ENCODE measurements at places on chromosomes 6 and 20. TPM values are rescaled to one million over a fixed set of nuclear protein-coding genes. Genes with fewer than 3 reads are reported as not detected.

Gene CFAP206
- 0.05 TPM for total RNA-seq

Gene DLK2
- 1.5 TPM for total RNA-seq

Gene EMILIN3
- 1.5 TPM for total RNA-seq

Gene SSTR4
- total RNA-seq = not detected

Gene SLC4A11
- 0.14 TPM for total RNA-seq

Gene MUC21
- total RNA-seq = under 0.01 TPM

Gene ETV7
- 4.4 TPM for total RNA-seq

Gene PAK5
- total RNA-seq = 0.19 TPM

Gene PLA2G7
- total RNA-seq = 9.3 TPM

Gene SAMD5
- total RNA-seq = 0.42 TPM

Gene SDCBP2
- total RNA-seq = 2.1 TPM

Gene PDYN
- total RNA-seq = 0.33 TPM

Gene GPR63
- total RNA-seq = 0.71 TPM

All from thymus (tissue), 14 donors.